Muscle of leg (tissue), 16 donors: ENCODE measurements at places on chromosomes 2 and 18. TPM values are rescaled to one million over a fixed set of nuclear protein-coding genes. Genes with fewer than 3 reads are reported as not detected.

Gene CFAP65
- total RNA-seq: not detected

Gene KDM3A
- total RNA-seq: 48.1 TPM

Gene AOX1
- 1.9 TPM for total RNA-seq

Gene SKOR2
- not detected for total RNA-seq

Gene MPV17
- total RNA-seq: 45.7 TPM

Gene CCDC68
- 0.58 TPM for total RNA-seq

Gene CD28
- 3.9 TPM for total RNA-seq

Gene SCRN3
- 32.0 TPM for total RNA-seq

Gene PSMA8
- total RNA-seq: not detected

Gene GLI2
- total RNA-seq: 6.2 TPM

Gene NYAP2
- 0.40 TPM for total RNA-seq

Gene FRZB
- 19.2 TPM for total RNA-seq

Gene RNPEPL1
- total RNA-seq: 13.6 TPM
